Left lung (tissue), 14 donors: ENCODE measurements at places on chromosomes 6 and 20. TPM values are rescaled to one million over a fixed set of nuclear protein-coding genes. Genes with fewer than 3 reads are reported as not detected.
A peak's percentile ranks its signal among the peaks of the same experiment; 100 is the strongest.

GRCh38 chr6:46964716-46965519 lies 43.2 kb upstream of the ADGRF5 start:
- H3K27me3 ChIP-seq: no peaks in the 10 kb centered on the region
- no peak overlapping the region for H3K4me3 ChIP-seq
- H3K27ac ChIP-seq: peak overlapping the region; percentile 26
- H3K4me1 ChIP-seq: peaks cover 4% of the 10 kb centered on the region
- H3K36me3 ChIP-seq: no peaks in the 10 kb centered on the region

The MCUR1 gene
- 25.3 TPM for total RNA-seq

GRCh38 chr6:155795173-155795796 lies 339.6 kb upstream of the NOX3 start:
- no peak overlapping the region for H3K27ac ChIP-seq
- no peak overlapping the region for H3K4me3 ChIP-seq
- H3K36me3 ChIP-seq: no peaks in the 10 kb centered on the region
- no peak for DNase-seq
- no peaks in the 10 kb centered on the region for H3K4me1 ChIP-seq

The CD83 gene
- total RNA-seq: 14.2 TPM

The FUCA2 gene
- total RNA-seq: 45.6 TPM

The SAMD10 gene
- 6.0 TPM for total RNA-seq

- no peaks in the 10 kb centered on the region for H3K36me3 ChIP-seq
- peaks cover 5% of the 10 kb centered on the region for H3K27me3 ChIP-seq
- peak; percentile 59 for DNase-seq
- H3K27ac ChIP-seq: no peak overlapping the region
- H3K4me1 ChIP-seq: no peaks in the 10 kb centered on the region
These were observed 54.1 kb upstream of the TPD52L1 start for GRCh38 chr6:125099211-125100073.

DNA sequence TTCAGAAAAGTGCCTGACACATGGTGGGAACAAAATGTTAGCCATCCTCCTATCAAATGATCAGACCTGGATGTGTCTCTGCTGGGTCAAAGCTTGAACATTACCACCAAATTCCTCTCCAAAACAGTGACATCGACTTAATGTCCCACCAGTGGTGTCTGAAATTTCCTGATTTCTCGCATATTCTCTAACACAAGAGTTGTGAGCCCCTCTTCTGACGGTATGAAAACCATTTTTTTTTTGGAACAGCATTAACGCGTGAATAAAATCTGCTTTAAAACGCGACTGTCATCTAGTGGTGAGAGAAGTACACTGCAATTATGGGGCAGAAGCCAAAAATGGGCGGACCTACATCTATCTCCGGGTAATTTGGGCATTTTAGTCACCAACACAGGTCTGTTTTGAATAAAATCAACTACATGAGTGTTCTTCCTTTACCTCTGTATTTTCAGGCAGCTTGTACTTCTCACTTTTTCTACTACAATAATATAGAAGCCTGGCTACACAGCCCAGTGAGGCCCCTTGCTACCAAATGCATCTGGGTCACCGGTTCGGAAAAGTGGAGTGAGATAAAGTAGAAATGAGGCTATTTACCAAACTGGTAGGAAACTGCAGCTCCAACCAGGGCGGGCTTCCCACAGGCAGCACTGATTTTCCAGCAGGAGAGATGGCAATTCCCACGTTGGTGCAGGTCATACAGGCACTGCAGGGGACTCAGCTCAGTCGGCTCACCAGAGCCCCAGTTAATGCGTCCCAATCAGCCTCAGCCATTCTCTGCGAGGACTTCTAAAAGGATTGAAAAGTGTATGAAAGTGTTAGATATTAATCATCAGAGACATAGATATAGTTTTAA lies 27.4 kb downstream of the MGME1 start:
- no peak for DNase-seq
- peaks cover 9% of the 10 kb centered on the region for H3K4me1 ChIP-seq
- no peak overlapping the region for H3K4me3 ChIP-seq
- H3K27me3 ChIP-seq: no peaks in the 10 kb centered on the region

- no peak for DNase-seq
- H3K36me3 ChIP-seq: no peaks in the 10 kb centered on the region
- H3K27ac ChIP-seq: no peak overlapping the region
These were observed 113.0 kb downstream of the EDN3 start for GRCh38 chr20:59413326-59413865.
